ENCODE measurements at places on chromosomes 6 and 20.

DNA sequence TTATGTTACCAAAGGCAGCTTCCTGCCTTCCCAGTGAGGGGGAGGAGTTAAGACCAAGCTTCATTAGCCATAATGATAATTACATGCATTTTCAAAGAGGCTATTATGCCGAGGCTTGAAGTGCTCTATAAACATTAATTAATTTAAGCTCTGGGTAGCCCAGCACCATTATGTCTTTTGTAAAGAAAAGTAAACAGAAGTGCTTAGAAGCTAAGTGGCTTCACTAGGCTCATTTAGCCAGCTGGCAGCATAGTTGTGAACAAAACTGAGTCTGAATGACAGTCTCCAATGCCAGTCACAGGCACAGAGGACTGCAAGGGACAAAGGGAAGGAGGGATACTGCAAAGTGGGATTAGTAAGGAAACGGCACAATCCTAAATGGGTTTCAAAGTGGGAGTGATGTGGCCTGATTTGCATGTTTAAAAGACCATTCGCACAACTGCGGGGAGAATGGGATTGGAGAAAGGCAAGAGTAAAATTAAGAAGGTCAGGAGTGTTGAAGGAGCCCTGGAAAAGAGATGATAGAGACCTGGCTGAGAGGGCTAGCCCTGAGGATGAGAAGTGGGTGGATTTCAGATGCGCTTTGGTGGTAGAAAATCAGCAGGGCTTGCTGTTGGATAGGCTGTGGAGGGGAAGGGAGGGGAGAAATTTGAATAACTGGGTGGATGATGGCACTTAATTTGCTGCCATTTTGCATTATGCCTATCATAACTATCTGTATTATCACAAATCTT is 20.1 kb upstream of the ISM1 start:
- no peak for DNase-seq

DNA sequence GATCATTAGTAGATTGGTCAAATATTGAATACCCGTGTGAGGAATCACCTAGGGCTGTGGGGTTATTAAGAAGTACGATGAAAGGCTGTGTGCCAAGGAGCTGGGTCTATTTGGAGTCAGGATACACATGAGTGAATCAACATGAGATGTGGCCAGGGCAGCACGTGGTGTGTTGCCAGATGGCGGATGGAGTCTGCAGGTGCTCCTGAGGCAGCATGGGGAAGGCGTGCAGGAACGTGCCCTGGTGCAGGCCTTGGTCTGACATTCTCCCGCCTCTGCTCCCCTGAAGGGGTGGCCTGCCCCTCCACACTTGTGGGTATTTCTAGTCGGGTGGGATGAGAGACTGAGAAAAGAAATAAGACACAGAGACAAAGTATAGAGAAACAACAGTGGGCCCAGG is 39.0 kb upstream of the SLC22A1 start:
- no peak for DNase-seq

DNA sequence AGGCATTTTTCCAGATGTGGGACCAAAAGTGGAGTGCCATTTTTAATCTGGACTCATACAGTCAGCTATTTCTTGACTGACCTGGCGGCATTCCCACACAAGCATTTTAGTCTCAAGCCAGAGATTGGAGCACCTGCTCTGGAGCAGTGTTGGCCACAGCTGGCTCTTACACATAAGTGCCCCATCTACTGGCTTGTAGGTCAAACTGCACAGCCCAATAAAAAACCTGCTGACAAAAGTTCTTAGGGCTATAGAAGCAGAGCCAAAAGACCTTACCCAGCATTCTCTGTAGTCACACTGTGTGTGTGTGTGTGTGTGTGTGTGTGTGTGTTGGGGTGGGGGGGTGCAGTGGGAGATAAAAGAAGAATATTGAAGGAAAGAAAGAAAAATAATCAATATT is 38.6 kb upstream of the SENP6 start:
- peak; percentile 60 for DNase-seq

DNA sequence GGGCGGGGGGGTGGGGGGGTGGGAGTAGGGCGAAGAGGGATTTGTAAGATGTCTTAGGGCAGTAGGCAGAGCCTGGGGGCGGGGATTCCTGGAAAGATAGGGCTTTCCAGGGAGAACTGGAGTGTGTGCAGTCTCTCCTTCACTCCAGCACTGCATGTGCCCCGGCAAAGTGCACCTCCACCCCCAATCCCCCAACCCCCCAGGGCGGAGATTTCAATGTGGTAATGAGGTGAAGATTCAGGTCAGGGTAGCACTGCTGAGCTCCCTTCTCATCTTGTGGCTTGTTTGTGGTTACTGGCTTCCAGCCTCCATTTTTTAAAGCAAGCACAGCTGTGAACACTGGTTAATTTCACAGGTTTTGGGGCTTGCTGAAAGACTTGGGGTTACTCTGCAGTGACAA is 5.9 kb downstream of the TMEM239 start:
- DNase-seq, result no peak

- DNase-seq, result peak; percentile 66
Observed at GRCh38 chr6:24431045-24431451, 28.3 kb downstream of the MRS2 start.

GRCh38 chr20:7912551-7912950 is 27.7 kb downstream of the HAO1 start:
- DNase-seq, result no peak

DNA sequence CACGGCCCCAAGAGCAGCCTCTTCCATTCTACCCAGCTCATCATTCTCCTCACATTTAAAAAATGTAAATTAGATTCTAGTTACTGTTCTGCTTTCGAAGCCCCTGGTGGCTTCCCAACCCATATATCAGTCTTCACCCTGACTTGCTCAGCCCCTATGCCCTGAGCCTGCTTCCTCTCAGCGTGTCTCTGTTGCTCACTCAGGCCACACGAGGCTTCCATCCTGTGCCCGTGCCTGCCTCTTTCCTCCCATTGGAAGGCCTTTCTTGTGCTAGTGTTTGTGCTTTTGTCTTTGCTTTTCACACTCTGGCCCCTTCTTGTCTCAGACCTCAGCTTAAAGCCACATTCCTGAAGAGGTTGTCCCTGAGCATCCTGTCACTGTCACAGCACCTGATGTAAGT is 78.1 kb downstream of the AFDN start:
- DNase-seq, result no peak

- DNase-seq, result no peak
Observed at GRCh38 chr20:615514-615913, 5.4 kb upstream of the TCF15 start.

DNA sequence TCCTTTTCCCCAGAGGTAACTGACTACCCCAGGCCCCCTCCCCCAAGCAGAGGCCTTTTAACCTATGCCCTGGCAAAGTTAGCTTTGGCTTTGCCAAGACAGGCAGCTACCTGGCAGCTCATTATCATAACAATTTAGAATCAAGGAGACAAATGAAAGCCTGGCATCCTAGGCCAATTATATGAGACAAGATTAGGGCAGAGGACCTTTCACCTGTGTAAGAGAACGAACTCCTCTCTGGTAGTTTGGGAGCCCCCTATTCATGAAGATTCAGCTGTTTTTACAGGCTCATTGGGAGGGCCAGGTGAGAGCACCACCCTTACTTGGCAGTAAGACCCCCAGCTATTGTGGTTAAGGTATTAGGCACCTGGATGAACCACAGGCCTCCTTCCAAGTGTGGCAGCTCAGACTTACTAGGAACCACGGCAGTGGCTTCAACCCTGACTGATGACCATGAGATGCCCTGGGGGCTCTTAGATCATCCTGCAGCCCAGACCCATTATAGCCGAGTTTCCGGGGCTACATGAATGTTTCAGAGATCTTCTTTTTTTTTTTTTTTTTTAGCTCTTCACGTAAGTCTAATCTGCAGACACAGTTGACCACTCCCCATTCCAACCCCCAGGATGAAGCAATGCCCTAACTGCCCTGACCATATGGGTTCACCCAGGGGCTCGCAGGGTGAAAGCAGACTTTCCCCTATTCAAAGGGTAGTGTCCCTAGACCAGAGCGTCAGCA is 56.2 kb downstream of the RAB44 start:
- no peak for DNase-seq

GRCh38 chr6:135637701-135638100 is 140.2 kb upstream of the AHI1 start:
- DNase-seq, result no peak

GRCh38 chr6:47022191-47022590 is 19.9 kb downstream of the ADGRF1 start:
- DNase-seq, result no peak

DNA sequence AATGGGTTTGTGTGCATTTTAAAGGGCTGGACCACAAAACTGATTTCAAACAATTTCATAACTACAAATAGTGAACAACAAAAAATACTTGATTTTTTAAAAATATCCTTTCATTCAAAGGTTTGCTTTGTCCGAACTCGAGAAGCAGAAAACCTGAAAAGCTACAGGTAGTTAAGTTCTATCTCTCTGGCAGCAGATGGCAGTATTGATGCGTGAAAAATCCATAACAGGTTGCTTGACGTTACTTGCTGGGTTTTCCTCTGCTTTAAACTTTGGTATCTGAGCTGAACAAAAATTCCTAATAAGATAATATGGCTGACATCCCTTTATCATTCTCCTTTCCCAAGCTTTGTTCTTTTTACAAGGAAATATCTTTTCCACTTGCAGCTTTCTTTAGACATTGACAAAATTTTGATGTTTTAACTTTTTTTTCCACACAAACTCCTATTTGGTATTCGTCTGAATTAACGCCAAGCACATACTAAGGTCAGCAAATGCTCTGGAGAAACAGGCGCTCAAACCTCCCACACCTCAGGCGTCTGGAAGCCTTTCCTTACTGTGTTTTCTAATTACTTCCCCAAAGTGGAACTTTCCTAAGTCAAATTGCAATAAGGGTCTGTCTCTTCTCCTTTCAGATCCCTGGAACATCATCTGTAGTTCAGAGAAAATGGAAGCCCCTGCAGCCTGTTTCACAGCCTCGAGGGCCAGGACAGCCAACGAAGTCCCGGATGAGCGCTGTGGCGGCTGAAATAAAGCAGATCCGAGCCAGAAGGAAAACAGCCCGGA is 50.3 kb upstream of the GFRAL start:
- DNase-seq, result peak; percentile 71
